Mesothelial cell of epicardium (in vitro differentiated cells): ENCODE measurements at places on chromosomes 11 and 22.

DNA sequence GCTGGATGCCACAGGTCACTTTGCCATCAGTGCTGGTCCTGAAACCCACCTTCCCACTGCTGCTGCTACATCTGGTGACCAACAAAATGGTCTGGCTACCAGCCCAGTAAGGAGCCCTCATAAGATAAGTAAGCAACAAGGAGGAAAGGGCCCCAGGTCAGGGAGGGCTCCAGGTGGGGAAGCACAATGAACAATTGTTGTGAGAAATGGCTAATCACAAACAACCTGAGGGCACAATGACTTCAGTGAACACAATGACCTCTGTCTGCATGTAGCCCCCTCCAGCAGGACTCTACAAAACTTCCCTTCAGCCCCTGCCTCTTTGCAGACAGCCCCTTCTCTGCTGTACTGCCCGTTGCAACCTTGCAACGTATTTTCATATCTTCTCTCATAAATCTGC, 19.4 kb upstream of the FBLN1 start:
- no peak for DNase-seq

- no peak for DNase-seq
These were observed 9.7 kb upstream of the TCF20 start for GRCh38 chr22:42280140-42280539.

DNA sequence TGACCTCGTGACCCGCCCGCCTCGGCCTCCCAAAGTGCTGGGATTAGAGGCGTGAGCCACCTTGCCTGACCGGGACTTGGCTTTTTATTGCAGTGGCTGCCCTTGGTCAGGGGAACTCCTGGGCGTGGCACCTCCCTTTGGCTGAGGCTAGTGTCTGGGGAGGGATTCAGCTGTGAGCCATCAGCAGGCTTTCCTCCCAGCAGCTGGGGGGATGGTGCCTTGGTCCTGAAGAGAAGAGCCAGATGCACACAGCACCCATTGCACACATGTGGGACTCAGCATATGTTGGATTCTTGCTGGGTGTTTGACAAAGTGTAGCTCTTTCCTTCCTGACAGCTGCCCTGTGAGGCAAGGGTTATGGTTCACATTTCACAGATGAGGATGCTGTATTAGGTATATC, 8.4 kb downstream of the CYTH4 start:
- no peak for DNase-seq

- no peak for DNase-seq
These were observed 924.4 kb upstream of the TENM4 start for GRCh38 chr11:80365076-80365725.

DNA sequence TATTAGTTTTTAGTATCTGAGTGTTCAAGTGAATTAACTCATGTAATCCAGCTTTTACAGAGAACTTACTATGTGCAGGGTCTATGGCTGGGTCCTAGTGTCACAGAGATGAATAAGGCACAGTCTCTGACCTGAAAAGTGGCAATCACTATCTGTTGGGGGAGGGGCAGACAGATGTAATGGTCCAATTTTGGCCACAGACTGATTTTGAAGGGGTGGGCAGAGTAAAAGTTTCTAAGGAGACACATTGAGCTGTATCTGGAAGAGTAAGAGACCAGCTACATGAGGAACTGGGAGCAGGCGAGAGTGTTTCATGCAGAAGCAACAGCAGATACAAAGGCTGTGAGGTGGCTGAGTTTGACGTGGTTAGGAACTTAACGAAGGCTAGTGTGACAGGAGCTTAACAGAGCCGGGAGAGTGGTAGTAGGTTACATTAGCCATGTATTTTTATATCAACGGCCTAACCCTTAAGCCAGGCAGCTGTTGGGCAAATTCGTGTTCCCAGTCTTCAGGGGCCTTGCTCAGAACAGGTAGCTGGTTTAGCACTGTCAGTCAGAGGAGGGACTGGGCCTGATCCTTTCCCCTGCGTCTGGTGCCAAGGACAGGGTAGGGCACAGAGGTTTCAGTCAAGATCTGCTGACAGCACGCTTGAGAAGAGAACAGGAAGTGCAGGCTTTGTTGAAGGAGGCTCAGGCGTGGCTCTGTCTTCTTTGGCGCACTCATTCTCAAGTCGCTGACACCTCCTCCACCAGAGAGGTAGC, 1.4 kb upstream of the STIM1 start:
- no peak for DNase-seq

- no peak for DNase-seq
These were observed 8.6 kb downstream of the HSCB start for GRCh38 chr22:28750471-28750881.

- no peak for DNase-seq
These were observed 1354.5 kb downstream of the BRD1 start for GRCh38 chr22:48473202-48473601.

- DNase-seq = no peak
These were observed 80.3 kb downstream of the LRRC32 start for GRCh38 chr11:76589964-76590950.

DNA sequence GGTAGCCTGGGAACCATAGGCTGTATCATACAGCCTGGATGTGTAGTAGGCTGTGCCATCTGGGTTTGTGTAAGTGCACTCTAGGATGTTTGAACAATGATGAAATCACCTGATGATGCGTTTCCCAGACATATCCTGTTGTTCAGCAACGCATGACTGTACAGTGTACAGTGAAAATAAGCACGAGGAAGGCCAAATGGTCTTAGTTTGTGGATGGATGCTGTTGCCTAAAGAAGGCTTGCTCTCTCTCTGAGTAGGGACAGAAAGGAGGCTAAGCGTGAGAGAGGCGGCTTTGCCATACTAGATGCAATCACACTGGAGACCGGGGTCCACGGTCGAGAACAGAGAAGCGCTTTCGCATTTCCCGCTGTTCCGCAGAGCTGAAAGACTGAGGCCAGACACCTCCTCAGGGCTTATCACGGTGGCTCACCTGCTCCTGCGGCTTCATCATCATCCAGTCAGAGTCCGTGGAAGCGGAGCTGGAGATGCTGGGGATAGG, 27.6 kb upstream of the APLP2 start:
- DNase-seq = no peak

DNA sequence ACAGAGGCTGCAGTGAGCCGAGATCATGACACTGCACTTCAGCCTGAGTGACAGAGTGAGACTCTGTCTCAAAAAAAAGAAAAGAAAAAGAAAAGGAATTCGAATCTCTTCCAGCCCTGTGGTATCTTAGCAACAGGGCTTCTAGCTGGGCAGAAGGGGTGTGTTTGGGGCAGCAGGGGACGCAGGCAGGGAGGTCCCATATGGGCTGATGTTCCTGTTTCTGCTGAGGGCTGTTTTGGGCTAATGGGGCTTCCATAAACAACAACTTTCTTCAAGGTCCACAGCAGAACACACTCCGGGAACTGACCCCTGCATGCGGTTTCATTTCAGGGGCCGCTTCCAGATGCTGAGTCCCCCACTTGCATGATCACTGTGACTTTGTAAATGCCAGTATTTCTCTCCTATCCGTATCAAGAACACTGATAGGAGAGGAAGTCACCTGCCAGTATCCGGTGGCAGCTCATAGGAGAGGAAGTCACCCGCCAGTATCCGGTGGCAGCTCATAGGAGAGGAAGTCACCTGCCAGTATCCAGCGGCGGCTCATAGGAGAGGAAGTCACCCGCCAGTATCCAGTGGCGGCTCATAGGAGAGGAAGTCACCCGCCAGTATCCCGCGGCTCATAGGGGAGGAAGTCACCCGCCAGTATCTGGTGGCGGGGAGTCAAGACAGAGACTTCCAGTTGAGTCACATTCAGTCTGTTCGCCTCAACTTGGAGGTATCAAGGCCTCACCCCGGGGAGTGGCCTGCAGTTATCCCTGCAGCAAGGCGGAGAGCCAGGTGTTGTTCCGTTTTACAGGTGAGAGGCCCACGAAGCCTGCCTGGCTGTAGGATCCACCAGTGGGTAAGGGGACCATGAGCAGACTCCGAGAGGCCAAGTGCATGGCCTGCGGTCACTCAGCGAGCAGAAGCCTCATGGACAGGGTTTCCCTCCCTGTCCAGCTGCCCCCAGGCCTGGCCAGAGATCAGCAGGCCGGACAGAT, 8.3 kb upstream of the FGF19 start:
- no peak for DNase-seq

- no peak for DNase-seq
These were observed 10.7 kb downstream of the IL2RB start for GRCh38 chr22:37138849-37139561.

DNA sequence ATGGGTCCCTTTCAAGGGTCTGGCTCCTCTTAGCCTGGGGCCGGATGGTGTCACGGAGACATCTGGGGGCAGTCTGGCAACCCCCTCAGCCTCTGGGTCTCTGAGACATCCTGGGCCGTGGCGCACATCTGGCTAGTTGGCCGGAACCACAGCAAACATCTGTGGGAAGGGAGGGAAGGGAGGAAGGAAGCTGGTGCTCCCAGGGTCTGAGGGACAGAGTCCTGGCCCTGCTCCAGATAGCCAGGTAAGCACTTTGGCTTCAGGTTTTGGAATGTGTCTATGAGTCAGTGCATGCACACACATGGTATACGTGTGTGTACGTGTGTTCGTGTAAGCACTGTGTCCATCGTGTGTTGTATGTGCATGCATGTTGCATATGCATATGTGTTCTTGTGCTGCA, 225.1 kb downstream of the MN1 start:
- DNase-seq = no peak

GRCh38 chr11:8089791-8090510, 8.9 kb downstream of the TUB start:
- no peak for DNase-seq

DNA sequence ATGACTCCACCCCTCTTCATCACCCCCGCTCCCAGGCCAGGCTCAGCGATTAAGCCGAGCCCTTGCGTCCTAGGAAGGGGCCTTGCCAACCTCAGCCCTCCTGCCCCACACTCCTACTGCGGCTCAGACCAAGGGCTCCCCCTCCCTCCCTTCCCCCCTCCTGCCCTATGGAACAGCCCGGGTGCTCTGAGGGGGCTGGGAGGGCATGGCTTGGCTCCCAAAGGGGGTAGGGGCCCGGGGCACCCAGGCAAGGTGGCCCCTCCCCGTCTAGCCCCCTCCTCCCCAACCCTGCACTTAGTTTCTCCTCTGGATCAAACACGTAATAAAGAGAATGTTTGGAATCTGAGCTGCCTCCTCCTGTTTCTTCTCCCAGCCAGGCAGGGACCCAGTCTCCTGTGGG, 6.3 kb downstream of the RCOR2 start:
- DNase-seq = no peak

DNA sequence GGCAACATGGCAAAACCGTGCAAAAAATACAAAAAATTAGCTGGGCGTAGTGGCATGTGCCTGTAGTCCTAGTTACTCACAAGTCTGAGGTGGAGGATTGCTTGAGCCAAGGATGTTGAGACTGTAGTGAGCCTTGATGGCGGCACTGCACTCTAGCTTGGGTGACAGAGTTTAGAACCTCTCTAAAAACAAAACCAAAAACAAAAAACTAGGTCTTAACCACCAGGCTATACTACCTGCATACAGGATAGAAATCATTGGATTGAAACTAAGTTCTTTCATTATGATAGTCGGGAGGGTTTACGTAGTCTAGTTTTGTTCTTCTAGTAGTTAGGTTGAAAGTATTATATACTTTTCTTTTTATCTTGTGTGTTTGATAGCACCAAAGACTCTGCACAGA, 5.8 kb downstream of the RNF214 start:
- no peak for DNase-seq

DNA sequence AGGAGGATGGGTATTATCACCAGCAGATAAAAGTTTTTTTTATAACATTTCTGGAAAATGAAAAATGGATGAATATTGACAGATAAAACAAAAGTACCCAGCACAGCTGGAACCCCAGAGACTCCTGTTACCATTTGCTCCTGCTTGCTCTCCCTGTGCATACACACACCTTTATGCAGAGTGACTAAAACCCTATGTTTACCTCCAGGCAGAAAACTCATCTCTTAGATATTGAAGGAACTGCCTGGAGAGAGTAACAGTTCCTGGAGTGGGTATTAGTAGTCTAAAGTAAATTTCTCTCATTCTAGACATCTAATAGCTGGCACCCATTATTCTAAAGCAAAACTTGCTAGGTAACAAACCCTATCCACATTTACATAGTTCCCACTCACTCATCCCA, 38.0 kb downstream of the CYP2R1 start:
- DNase-seq = no peak

DNA sequence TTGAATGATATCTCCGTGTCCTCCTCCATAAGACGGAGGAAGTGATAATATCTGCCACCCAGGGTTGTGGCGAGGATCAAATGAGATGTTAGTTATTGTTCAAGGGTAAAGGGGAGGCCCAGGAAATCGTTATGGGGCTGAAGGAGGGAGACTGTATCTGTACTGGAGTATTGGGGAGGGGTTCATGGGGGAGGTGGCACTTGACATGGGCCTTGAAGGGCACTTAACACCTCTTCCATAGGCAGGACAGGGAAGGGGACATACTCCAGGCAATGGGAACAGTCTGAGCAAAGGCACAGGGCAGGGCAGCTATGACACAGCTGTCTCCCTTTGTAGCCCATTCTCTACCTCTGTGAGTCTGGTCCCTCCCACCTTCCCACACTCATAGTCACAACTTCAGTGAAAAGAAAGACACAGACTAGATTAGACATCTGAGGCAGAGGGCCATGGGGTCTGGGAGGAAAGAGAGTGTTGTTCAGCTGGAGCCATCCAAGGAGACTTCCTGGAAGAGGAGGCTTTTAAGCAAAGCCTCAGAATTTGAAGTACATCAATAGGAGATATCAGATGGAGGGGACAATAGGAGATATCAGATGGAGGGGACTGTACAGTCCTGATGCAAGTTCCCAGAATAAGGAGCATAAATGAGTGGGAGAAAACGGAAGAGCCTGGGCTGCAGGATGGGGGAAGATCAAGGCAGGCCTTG, 15.8 kb upstream of the DGKZ start:
- DNase-seq = no peak

- DNase-seq = no peak
These were observed 19.6 kb downstream of the NF2 start for GRCh38 chr22:29623059-29623458.

DNA sequence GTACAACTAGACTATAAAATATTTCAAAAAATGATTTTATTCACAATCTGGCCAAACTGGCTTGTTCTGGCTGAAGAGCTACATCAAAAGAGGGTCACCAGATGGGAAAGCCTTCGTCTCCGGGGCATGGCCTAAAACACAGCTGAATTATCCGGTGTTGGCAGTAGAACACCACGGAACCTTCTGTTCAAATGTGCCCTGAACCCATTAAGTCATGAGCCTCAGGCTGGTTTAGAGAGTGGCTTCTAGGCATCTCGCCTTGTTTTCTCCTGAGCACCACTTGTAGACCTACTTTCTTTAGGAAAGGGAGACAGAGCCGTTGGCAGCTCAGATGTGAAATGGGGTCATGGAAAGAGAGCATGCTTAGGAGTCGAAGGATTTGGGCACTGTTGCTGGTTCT, 890.2 kb downstream of the NTM start:
- DNase-seq = no peak

- DNase-seq = no peak
These were observed 1506.8 kb downstream of the BRD1 start for GRCh38 chr22:48320683-48321451.

- no peak for DNase-seq
These were observed 6.3 kb upstream of the SAMM50 start for GRCh38 chr22:43948836-43949406.

GRCh38 chr11:57248780-57249383, 11.8 kb upstream of the APLNR start:
- DNase-seq = peak; percentile 49
